ENCODE measurements at places on chromosomes 16 and 17.

DNA sequence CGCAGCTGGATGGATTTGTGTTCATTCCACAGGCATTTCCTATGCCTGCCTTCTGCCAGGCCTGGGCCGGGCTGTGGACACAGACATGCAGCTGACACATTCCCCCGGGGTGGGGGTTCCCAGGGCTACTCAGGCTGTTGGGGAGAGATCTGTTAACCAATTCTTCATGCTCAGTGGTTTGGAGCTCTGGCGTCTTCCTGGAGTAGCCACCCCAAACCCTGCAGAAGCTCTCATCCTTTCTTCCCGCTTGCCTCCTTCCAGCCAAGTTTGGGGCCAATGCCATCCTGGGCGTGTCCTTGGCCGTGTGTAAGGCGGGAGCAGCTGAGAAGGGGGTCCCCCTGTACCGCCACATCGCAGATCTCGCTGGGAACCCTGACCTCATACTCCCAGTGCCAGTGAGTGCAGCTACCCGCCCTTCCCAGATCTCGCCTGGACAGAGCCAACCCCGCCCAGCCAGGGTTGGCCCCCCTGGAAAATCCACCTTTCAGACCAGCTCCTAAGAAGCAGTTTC is 2.6 kb downstream of the ENO3 start:
- DNase-seq = no peak

DNA sequence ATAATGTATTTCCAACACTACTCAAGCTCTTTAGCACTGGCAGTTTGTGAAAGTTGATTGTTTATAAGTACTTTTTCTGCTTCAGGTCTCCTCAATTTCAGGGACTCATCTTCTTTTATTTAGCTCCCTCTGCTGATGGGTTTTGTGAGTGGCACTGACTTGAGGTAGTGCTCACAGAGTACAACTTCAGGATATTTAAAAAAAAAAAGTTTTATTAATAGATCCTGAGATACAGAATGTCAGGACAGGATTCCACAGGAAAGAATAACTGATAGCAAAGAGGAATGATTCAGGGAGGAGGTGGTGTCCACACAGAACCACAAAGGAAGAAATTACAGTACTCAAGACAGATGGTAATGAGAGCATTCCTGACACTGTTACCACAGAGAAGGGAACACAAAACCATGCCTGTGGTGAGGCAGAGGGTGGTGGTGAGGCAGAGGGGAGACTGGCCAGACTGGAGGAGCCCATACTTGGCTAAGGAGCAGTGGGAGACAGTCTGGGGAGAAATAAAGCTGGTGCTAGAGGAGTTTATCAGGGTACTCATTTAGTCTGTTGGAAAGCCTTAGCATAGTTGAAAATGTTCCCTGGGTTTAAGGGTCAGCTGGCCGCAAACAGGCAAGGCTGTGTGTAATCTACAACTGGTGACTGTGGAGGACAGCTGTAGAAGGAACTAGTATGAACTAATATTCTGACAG is 63.7 kb downstream of the SPAG9 start:
- no peak for DNase-seq

DNA sequence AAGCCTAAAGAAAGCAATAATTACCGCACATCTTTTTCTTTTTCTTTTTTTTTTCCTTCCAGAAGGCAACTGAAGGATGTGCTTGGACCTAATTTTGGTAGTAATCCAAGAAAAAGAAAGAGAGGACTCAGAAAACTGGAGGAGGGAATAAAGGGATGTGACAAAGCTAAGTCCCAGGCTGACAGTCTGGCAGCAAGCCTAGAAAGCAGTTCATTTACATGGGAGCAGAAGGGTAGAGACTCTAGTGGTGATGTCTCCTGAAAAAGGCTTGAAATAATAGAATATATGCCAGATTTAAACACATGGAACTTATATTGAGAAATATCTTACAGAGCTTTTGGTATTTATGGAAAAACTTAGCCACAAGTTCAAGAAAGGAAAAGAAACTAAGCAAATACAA is 101.0 kb upstream of the SHISA6 start:
- DNase-seq = no peak

DNA sequence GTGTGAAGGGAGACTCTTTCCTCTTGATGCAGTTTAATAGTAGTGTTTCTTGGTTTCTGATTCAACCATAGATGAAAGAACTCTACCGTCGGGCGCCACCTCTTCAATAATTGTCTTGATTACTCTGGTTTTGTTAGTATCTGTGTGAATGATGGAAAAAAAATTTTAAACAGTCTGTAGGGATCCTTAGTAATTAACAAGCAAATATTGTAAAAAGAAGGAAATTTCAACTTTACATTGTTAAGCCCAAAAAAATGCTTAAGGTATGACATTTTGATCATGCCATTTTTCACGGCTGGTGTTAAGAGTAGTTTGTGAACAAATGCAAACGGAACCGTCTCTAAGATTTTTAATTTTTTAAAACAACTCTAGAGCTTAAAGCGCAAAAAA is 4.1 kb downstream of the KRT10 start:
- DNase-seq = no peak

GRCh38 chr16:70612931-70613330 is 33.4 kb upstream of the IL34 start:
- no peak for DNase-seq

GRCh38 chr16:89775223-89775622 is 41.2 kb downstream of the FANCA start:
- DNase-seq = no peak

GRCh38 chr16:66706506-66706880 is 9.9 kb upstream of the CMTM4 start:
- DNase-seq = no peak

- no peak for DNase-seq
Observed at GRCh38 chr17:28513476-28513875, 7.3 kb downstream of the FOXN1 start.

GRCh38 chr17:41594363-41594915 is 7.7 kb upstream of the KRT14 start:
- no peak for DNase-seq

GRCh38 chr17:55433029-55433628 is 11.5 kb upstream of the MMD start:
- no peak for DNase-seq

DNA sequence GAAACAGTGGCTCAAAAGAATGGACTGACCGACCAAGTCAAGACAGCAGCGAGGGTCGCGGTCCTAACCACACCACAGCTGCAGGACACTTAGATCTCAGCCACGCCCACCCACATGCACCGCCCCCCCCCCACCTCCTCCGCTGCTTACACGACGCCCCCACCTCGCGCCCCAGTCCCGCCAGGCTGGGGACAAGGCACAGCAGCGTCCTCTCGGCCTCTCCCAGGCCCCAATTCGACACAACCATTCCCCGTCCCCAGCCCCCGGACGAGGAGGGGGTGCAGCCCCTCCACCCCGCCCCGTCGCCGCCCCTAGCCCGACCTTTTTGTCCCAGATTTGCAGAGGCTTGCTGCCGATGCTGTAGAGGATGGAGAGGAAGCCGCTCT is 477 bp downstream of the CFAP20 start:
- DNase-seq = no peak

DNA sequence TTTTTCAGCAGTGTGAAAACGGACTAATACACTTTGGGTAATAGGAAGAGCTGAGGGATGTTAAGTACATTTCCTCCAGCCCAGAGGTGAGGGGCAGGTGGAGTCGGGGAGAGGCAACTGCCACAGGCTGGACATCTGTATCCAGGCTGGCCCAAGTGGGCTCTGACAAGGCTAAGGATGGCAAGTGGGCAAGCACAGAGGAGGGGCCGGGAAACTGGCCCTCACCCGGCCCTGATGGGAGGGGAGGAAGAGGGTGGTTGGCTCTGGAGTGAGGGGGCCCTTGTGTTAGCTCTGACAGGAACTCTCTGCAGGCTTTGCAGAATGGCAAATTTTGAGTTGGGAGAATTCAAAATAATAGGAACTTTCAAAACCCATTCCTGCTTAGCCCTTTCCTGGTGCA is 251.0 kb upstream of the TNRC6C start:
- no peak for DNase-seq

DNA sequence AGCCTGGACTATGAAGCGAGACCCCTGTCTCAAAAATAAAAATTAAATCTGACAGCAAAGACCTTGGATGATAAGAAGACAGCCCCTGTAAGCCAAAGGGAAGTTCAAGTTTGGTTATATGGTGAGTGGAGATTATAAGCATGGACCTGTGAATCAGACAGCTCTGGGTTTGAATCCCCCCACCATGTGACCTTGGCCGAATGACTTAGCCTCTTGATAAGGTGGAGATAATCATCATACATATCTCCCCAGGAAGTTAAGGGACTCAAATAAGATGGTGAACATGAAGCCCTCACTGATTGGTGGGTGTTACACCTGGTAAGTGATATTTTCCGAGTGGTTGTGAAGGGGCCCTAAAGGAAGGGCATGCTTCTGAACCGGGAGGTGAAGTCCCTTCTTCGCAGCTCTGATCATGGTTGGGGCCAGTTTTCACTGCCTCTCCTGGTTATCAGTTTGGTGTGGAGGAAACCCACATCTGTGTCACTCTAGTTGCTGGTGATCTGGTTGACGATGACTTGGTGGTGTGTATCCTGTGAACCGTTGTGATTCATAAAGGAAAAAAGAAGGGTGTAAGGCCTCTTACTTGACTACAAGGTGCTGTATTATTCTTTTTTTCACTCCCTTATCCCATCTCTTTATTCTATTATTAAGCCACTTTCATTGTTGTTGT is 61.7 kb upstream of the CLEC18A start:
- DNase-seq = peak; percentile 48

DNA sequence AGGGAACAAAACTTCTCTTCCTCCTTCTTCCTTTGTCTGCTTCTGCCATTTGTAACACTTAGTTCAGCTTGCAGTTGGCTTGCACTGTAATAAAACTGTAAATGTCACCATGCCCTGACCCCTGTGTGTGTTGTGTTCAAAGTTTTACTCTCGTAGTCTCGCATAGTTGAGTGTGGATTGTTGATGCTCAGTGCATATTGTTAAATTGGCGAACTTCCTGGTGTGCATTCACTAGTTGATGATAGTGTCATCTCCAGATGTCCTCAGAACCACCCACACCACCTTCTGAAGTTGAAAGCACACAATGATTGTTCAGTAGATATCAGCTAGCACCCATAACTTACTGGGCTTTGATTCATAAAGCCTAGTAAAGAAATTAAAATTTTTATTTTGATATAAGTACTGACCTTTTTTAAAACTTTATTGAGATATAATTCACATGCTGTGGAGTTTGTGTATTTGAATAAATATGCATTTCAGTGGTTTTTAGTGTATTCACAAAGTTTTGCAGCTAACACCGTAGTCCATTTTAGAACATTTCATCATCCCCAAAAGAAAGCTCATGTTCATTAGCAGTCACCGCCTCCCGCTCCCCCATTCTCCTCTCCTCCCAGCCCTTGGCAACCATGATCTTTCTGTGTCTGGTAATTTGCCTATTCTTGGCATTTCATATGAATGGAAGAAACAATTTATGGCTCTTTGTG is 25.0 kb downstream of the USP10 start:
- DNase-seq = peak; percentile 38

DNA sequence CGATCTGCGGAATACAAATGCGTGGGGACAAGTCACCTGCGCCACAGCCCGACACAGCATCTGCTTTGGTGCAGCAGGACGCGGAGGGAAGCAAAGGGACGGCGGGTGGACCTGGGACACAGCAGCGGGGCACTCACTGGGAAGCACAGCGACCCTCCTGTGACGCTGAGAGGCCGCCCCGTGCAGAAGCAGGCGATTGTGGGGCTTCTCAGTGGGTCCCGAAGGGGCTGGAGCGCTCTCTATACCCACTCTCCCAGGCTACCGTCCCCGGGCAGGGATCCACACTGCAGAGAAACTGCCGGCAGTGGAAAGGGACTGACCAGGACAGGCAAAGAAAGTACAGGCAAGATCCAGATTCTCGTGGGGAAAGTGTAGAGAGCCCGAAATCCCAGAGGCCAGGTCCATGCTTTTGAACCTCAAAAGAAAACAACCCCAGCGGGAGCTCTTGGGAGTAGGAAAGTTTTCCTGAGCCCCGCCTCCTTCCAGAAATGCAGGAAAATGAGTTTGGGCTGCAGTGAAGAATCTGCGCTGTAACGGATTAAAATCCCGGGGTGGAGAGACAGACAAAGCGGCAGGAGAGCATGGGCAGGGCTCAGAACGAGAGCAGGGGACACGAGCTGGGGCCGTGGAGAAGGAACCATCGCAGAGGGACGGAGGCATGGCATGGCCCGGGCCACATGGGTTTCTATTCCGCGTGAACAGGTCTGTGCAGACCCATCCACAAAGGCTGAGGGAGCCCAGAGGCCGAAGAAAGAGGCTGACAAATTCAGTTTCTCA is 12.7 kb downstream of the COX4I1 start:
- no peak for DNase-seq

DNA sequence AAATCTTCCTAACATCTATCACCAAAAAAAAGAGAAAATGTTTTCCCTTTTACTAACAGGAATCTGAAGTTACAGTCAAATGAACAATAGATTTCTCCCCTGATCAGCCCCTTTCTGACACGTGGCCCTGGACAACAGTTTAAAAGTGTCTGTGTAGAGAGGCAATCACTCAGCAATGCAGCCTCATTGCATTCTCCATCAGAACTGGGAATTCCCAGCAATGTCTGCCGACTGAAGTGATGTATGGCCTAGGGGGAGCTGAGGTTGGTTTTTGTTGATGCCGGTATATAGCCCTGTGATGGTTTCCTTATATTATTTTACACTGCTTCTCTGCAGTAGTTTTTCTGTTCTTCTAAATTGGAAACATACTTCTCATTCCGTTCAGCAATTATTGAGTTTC is 904.3 kb upstream of the CDH8 start:
- DNase-seq = no peak

GRCh38 chr17:78412403-78412802 is 34.0 kb downstream of the PGS1 start:
- DNase-seq = peak; percentile 85

DNA sequence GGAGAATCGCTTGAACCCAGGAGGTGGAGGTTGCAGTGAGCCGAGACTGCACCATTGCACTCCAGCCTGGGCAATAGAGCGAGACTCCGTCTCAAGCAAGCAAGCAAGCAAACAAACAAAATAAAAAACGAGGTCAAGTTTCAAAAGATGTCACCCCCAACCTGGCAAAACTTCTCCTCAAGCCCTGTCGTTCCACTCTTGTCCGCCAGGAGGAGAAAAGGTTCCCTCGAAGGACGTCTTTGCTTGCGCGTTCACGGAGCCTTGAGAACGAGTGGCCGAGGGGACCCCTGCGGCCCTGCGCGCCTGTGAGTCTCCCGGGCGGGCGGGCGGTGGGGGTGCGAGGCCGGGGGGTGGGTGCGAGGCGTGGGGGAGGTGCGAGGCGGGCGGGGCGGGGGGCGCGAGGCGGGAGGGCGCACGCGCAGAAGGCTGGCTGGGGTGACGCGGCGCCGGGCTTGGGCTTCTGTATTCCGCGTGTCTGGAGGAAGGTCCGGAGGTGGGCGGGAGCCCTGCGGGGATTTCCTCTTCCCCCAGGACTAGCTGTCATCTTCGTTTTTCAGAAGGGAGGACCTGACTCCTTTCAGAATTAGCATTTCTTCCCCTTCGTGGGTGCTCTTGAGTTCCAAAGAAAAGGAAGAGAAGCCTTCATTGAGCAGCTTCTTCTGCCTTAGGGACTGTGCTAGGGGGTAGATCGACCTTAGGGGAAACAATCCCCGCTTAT is 3.7 kb downstream of the SLC52A1 start:
- peak; percentile 90 for DNase-seq

GRCh38 chr17:3885271-3885670 is 7.6 kb downstream of the CAMKK1 start:
- no peak for DNase-seq
